ENCODE measurements at places on chromosomes 11 and 22.

- no peak for DNase-seq
Observed at GRCh38 chr11:20093775-20094174, 66.5 kb downstream of the DBX1 start.

DNA sequence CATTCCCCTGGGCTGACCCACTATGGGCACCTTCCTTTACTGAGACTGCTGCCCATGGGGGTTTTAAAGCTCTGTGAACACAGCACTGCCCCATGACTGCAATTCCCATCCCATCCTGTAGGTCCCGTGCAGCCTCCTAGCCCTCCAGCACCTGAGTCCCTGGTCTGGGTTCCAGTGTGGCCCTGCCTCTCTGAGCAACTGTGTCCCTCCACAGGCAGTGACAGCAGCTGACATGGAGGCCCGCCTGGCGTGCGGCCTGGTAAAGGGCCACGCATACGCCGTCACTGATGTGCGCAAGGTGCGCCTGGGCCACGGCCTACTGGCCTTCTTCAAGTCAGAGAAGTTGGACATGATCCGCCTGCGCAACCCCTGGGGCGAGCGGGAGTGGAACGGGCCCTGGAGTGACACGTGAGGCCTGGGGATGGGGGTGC, 12.6 kb downstream of the OMP start:
- DNase-seq = no peak

- DNase-seq = peak; percentile 47
Observed at GRCh38 chr11:130389335-130389935, 39.0 kb downstream of the ADAMTS8 start.

DNA sequence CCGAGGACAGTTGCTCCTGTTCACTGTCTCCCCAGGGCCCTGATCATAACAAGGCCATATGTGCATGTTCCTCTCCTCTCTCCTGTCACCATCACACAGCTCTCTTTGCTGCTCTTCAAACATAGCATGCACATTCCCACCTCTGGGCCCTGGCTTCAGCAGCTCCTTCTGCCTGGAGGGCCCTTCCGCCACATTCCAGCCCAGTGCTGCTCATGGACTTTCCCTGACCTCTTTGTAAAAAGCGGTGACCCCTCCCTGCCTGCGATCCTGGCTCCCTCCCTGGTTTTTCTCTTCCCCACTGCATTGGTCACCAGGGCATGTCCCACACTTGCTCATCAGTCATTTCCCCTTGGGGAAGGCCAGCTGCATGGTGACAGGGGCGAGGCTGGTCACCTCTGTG, 98.2 kb downstream of the MYO18B start:
- no peak for DNase-seq

DNA sequence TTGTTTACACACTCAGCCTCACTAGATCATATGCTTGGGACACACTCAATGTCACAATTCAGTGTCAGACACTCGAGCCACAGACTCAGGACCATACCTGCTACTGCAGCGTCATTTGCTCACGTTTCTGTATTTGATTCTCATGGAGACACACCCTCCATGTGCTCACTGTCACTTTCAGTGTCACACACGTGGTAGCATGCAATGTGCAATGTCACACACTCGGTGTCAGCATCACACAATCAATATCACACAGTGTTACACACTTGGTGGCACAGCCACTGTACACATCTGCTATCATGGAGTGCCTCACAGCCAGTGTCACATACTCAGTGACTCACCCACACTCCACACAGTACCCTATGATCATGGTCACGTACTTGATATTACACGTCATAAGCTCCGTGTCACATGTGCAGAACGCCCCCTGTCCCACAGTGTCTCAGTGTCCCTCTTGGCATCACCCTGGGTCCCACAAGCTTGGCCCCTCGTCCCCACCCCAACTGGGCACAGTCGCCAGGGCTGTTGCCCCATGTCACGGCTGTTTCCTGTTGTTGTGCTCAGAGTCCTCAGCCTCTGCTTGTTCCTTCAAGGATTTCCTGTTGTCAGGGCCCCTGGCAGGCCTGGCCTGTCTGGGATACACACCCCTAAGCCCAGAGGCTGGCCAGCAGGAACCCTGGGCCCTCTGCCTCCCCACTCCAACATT, 49.6 kb downstream of the PDE2A start:
- no peak for DNase-seq

DNA sequence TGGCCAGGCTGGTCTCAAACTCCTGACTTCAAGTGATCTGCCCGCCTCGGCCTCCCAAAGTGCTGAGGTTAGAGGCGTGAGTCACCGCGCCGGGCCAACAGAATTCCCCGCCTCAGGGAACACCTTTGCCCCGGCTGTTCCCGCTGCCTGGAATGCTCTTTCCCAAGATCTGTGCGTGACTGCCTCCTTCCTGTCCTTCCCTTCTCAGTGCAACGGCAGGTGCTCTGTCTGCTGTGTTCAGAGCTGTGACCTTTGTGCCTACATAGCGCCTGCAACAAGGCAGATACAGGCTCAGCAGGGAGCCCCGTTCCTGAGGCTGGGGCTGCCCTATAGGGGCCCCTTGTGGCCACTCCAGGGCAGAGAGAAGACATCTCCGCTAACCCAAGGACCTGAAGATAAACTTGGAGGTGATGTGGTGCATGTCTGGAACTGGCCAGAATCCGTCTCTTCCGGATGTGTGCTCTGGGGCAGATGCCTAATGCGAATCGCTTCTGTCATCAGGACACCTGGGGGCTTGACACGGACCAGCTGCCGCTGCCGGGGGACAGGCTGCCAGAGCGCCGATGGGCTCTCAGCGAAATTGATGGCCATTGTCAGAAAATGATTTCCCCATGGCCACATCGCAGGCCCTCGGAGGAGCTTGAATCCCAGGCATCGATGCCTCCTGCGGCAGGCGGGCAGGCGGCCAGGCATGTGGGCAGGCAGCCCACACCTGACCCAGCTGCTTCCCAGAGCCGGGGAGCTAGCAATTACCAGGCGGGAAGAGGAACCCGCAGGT, 43.5 kb upstream of the TCF20 start:
- DNase-seq = peak; percentile 52

DNA sequence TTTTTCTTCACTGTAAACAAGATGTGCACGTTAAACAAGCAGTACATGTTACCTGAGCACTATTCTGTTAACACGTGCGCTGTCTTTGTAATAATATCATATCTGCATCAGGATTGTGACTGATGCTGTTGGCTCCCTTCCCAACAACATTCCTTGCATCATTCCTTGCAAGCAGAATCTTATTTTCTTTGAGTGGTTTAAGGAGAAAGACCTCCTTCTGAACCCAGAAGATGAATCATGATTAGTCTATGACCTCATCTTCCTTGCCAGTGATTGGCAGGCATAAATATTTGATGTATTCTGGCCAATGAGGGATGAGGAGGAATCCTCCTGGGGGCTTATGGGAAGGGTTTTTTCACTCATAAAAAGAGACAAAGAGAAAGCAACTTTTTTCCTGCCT, 46.2 kb downstream of the C11orf71 start:
- no peak for DNase-seq

DNA sequence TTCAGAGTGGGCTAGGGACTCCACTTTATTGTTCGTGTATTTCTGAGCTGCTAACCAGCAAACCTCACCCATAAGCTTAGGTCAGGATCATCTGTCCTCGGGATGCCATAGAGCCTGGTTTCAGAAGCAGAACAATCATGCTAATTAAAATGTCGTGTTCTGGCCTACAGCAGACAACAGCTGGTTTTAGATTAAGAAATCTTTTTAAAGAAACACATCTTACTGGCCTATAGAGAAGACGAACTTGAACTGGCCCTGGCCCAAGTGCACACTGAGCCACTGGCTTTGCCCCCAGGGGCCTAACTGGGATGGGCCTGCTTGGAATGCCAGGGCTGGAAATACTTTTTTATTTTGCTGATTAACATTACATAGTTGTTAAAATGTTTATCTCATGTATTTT, 63.2 kb downstream of the ALX4 start:
- DNase-seq = no peak

- DNase-seq = no peak
Observed at GRCh38 chr22:45216133-45217003, 24.3 kb downstream of the KIAA0930 start.

GRCh38 chr22:20110359-20110985, 5.4 kb upstream of the RANBP1 start:
- no peak for DNase-seq

GRCh38 chr11:66782726-66783125, 53.7 kb upstream of the SPTBN2 start:
- DNase-seq = no peak

DNA sequence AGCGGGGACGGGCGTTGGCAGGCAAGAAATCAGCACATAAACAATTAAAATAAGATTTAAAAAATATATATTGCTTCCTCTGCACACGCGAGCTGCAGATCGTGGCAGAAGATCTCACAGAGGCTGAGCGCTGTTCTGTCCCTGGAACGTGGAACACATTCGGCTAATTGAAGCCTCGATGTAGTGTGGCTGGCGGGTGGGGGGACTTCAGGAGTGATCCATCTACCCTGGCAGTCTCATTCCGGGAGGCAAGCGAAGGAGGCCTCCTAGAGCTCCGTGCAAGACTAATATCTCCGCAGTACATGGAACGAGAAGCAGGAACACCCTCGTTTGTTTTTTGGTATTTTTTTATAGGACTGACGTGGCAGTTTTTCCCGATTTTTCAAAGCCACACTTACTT, 402.4 kb downstream of the MN1 start:
- DNase-seq = no peak

- no peak for DNase-seq
Observed at GRCh38 chr11:130442737-130443136, 5.7 kb upstream of the ADAMTS15 start.

DNA sequence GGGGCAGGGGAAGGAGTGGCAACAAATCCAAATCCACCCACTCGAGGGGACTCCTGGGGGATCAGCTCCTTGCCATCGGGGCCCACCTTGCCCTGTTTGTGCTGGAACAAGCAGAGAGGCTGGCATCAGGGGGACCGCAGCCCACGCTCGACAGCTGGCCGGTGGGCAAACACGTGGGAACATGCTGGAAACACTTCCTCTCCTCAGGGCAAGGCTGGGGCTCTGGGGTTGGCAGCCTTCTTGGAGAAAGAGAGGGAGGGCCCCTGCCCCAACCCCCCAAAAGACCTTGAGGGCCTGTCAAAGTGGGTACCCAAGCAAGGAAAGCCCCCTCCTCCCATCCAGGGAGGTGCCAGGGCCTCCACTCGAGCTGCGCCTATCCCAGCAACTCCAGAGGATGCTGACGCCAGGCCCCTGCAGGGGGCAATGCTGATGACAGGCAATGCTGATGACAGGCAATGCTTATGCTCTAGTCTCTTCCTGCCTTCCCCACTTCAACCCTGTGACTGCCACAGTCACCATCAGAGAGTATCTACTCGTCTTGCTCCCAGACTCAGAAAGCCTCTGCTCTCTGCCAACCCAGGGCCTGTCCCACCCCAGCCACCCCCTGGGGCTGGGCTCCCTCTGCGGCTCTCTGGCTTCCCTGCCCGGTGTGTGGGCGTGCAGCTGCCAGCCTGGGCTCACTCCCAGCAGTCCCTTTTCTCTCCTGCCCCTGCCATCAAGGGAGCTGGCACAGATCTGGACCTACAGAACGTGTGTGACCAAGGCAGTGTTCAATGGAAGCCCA, 6.0 kb downstream of the ESS2 start:
- DNase-seq = no peak
